Activated CD4-positive, alpha-beta T cell treated with anti-CD3 and anti-CD28 coated beads, Interleukin-2, amount 50 U/mL, for 24 hours (primary cell): ENCODE measurements at places on chromosomes 13 and 19.

GRCh38 chr13:73421310-73421912, 362.6 kb downstream of the KLF5 start:
- no peak for DNase-seq

- no peak for DNase-seq
Observed at GRCh38 chr13:103935117-103935516, 868.9 kb upstream of the SLC10A2 start.

GRCh38 chr13:75544681-75545330, 4.8 kb upstream of the UCHL3 start:
- no peak for DNase-seq

DNA sequence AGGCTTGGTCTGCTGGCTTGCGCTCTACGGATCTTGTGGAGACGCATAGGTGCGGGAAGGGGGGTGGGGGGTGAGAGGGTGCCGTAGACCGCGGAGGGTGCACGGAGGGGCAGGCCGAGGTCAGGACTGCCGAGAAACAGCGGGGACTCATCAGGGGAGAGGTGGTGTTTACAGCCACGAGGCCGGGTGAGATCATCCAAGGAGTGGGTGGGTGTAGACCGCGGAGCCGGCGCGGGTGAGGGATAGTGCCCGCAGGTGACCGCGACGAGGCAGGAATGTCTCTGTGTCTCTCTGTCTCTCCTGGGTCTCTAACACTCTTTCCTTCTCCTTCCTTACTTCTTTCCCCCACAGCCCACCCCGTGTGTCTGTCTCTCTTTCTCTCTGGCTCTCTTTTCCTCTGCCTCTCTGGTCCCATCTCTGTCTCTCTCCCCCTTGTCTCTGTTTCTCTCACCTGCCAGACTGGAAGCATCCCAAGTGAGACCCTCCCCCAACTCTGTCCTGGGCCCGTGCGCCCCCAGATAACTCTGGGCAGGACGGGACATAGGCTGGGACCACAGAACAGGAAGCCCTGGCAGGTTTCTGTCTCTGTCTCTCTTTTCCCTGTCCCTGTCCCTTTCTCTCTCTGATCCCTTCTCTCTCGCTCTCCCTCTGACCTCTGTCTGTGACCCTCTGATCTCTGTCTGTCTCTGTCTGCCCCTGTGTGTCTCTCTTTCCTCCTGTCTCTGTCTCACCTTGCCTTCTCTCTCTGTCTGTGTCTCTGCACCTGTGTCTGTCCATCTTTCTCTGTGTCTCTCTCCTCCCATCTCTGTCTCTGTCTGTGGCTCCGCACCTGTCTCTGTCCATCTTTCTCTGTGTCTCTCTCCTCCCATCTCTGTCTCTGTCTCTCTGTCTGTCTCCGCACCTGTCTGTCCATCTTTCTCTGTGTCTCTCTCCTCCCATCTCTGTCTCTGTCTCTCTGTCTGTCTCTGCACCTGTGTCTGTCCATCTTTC, 1.8 kb upstream of the KLK4 start:
- no peak for DNase-seq

- no peak for DNase-seq
Observed at GRCh38 chr13:49584771-49585182, 581 bp downstream of the RCBTB1 start.

DNA sequence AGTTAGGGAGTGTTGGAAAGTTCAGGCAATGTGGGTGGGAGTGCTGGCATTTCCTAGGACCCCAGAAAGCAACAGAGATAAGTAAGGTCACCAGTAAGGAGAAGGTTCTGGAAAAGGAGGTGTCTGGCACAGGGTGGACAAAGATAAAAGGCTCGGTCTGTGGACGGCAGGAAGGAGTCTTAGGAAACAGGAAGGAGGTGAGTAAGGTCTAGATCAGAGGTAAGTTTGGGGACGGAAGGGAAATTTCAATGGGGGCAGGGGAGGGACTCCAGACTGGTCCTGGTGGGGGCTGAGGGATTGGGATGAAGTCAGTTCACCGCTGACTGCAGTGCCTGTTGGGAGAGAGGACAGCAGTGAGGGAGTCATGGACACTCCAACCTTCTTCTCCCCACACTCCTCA, 7.8 kb upstream of the OPA3 start:
- no peak for DNase-seq

DNA sequence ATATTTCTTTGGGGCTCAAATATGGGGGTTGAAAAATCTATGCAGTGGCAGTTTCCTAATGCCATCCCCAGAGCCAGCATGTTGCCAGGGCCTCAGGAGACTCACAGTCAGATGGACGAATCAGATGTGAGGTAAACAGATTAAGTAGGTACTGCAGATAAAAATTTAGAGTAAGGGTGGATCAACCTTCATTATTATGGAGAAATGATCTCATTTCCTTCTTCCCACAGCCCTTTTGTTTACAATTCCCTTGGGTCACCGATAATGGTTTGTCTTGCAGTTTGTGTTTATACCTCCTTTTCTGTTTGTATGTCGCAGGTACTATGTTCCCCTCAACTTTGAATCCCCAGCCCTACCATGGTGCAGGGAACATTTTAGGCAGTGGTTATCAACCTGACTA, 20.0 kb downstream of the DIAPH3 start:
- DNase-seq = no peak

GRCh38 chr13:50277127-50277526, 261.9 kb downstream of the KCNRG start:
- DNase-seq = no peak
